ENCODE measurements at places on chromosomes 7 and 10.
A peak's percentile ranks its signal among the peaks of the same experiment; 100 is the strongest.

GRCh38 chr10:77591238-77591880, 46.2 kb downstream of the KCNMA1 start:
- DNase-seq = no peak

- DNase-seq = no peak
Observed at GRCh38 chr10:77844713-77845445, 81.7 kb downstream of the DLG5 start.

DNA sequence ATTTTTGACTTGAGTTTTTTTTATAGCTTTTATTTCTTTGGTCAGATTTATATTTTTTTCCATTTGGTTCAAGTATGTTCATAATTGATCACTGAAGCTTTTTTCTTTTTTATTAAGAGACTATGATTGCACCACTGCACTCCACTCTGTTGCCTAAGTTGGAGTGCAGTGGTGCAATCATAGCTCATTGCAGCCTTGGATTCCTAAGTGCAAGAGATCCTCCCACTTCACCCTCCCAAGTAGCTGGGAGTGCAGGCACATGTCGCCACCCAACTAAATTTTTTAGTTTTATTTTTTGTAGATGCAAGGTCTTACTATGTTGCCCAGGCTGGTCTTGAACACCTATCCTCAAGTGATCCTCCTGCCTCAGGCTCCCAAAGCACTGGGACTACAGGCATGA, 97.7 kb upstream of the KIF5B start:
- DNase-seq = no peak

DNA sequence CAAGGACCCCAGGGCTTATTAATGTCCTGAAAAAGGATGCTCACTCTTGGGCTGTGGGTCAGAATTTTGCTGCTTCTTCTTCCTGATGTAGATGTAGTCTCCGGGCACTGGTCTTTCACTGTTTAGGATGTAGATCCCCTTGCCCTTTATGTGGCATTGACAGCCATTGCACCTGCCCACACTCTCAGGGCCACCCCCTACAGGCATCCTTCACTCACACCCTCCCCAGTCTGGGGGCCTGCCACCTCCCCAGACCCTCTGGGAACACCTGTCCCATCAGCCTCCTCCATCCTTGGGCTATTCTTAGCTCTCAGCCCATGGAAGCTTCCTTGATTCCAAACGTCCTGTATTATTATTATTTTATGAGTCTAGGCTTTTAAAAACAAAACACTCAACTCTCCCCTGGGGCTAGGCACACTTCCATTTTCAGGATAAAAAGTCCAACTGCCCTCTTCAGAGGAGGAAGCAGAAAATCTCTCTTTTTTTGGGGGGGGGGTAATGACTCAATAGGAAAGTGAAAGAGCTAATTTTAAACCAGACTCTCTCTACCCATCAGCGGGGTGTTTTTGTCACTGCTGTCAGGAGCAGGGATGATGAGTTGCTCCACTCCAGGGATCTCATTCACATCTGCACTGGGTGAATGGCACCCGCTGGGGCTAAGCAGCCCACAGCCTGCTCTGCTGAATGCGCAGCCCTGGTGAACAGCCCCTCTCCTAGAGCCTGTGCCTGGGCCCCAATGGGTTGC, 11.5 kb upstream of the KLRG2 start:
- DNase-seq = no peak

DNA sequence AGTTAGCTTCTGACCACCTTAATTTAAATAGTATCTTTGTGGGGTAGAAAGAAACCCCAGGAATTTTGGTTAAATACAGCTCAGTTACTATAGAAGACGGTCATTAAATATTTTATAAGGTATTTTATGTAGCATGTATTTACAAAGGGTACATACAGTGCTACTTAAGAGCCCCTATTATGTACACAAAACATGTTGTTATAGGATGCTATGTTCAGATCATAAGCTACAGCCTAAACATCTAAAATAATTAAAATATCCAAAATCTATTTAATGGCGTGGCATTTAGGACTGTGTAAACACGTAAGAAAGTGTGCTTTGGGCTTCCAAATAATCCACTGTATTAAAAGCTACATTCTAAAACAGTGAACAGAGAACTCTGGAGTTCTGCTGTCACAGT, 39.4 kb upstream of the DLX5 start:
- no peak for DNase-seq

- DNase-seq = no peak
Observed at GRCh38 chr7:94425546-94425945, 30.9 kb downstream of the COL1A2 start.

GRCh38 chr7:132317701-132318351, 258.4 kb downstream of the PLXNA4 start:
- DNase-seq = no peak

GRCh38 chr7:155424301-155425010, 33.5 kb upstream of the EN2 start:
- DNase-seq = no peak

DNA sequence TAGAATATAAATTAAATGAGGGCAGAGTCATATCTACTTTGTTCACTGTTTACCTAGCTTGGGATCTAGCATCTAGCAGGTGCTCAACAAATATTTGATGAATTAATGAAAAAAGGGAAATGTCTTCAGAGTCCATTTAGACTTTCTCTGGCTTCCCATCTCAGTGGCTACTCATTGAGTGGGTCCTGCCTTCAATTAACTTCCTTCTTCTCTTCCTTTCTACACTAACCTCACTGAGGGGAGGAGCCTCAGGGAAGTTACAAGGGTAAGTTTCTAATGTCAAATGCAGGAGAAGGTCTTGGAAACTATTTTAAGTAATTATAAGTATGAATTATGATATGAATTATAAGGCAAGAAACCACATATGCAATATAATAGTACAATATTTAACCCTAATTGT, 28.2 kb upstream of the MPP7 start:
- DNase-seq = no peak

DNA sequence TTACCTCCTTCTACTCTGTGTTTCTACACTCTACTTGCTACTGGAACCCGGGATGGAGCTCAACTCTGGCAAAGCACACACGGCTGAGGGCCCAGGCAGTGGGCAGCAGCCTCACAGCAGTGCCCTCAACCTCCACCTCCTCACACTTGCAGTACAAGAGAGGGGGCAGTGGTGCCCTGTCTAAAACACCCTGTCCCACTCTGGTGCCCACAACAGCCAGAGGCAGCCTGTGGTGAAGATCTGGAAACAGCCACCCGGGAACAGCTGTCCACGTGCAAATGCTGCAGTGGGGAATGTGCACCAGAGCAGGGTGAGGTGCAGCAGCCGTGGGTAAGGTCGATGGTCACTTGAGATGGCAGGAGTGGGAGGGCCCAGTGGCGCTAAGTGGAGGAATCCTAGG, 13.7 kb downstream of the MAT1A start:
- no peak for DNase-seq

- DNase-seq = no peak
Observed at GRCh38 chr7:92282930-92283329, 37.2 kb downstream of the ANKIB1 start.

DNA sequence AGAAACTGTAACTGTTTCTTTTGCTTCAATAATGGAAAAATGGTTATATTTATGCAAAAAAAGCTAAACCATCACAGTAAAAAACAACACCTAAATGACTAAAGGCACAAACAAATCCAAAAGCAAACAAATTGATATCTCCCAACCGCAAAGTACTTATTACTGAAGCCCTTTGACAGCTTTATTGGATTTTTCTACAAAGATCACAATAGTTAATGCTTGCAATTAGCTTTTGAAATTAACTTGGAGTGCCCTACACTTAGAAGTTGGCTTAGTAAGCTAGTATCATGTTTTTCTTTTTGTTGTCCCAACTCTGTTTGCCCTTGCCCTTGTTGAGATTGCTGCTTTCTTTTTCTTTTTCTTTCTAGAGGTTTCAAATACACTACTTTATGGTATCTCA, 257.5 kb downstream of the INHBA start:
- no peak for DNase-seq

DNA sequence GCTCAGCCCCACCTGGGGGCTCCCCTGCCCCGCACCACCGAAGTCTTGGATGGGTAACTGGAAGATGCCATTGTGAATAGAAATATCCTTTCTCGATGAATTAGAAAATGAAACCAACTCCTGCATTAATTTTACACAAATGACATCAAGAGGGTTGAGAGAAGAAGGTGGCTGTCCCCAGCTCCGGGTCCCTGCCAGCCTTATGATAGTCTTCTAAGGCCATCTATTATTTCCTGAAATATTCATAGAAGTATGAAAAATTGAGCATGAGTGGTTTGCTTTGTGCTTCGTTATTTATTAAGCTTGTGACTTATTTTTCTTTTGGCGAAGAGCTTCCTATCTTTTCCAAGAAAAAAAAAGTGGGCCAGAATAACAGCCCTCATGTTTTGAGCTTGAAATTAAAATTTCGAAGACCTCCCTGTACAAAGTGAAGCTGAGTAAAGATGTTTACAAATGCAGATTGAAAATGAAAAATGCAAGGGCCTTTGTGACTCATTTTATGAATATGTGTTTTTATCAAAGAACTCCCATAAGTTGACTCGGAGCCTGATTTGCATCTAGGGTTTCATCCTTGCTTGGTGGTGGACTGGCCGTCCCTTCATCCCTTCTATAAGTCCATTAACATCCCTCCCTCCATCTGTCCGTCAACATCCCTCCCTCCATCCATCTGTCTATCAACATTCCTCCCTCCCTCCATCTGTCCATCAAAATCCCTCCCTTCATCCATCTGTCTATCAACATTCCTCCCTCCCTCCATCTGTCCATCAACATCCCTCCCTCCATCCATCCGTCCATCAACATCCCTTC, 20.5 kb upstream of the CFAP46 start:
- no peak for DNase-seq

DNA sequence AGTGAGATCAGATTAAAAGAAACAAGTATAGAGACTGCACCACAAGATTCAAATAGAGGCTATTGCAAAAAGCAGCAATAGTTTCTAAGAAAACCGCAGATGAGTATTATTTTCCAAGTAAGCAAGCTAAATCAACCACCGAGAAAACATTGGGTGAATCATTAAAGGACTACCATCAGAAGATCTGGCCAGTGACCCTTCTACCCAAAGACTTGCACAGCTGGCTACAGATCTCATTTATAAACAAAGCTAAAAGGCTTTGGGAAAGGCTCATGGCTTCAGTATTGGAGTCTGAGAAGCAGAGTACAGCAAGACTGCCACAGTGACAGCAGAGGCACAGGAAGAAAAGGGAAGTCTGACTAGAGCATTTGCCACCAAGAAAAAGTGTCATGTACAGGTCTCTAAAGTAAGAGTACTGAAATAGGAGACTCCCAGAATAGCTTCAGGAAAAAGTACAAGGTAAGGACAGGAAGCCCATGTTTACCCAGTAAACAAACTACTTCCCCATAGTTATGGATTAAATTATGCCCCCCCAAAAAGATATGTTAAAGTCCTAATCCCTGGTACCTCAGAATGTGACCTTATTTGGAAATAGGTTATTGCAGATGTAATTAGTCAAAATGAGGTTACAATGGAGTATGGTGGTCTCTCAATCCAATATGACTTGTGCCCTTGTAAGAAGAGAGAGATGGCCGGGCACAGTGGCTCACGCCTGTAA, 19.0 kb downstream of the STEAP1 start:
- DNase-seq = no peak

GRCh38 chr7:136857573-136857972, 10.9 kb upstream of the CHRM2 start:
- peak; percentile 14 for DNase-seq

- DNase-seq = no peak
Observed at GRCh38 chr10:78861529-78862327, 207.0 kb upstream of the ZMIZ1 start.

GRCh38 chr7:25025218-25025671, 45.3 kb upstream of the OSBPL3 start:
- DNase-seq = no peak

DNA sequence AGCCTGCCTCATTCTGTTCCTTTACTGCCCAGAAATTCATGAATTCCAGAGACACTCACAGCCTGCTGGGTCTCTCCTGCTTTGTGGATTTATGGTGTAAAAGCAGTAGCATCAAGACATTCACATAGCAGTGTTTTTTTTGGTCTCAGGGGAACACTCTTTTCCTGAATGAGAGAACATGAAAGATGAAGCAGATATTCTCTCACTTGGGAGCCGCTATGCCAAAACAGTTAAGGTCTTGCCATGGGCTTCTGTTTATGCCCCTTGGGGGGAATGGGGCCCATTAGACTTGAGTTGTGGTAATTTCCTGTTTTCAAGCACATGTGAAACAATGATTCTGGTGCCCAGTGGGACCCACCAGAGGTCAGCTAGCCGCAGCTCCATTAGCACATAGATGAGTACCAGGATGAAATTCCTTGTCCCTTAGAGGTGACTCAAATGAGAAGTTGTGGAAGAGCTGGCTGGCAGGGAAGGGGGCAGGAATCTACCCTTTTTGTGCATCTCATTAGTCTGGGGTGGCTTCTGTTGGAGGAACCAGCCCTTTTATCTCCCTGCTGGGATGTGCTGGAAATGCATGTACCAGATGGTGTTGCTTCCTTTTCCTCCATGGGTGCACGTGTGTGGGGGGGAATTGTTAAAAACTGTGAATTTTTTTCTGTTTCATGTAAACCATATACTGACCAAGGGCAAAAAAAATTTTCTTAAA, 13.3 kb downstream of the BMPER start:
- DNase-seq = no peak

- DNase-seq = no peak
Observed at GRCh38 chr7:104299323-104299722, 29.1 kb upstream of the LHFPL3 start.

- no peak for DNase-seq
Observed at GRCh38 chr10:49407552-49408137, 11.8 kb upstream of the DRGX start.

- DNase-seq = no peak
Observed at GRCh38 chr7:79529214-79529880, 75.9 kb upstream of the MAGI2 start.

GRCh38 chr7:45598886-45599520, 24.8 kb downstream of the ADCY1 start:
- DNase-seq = no peak

DNA sequence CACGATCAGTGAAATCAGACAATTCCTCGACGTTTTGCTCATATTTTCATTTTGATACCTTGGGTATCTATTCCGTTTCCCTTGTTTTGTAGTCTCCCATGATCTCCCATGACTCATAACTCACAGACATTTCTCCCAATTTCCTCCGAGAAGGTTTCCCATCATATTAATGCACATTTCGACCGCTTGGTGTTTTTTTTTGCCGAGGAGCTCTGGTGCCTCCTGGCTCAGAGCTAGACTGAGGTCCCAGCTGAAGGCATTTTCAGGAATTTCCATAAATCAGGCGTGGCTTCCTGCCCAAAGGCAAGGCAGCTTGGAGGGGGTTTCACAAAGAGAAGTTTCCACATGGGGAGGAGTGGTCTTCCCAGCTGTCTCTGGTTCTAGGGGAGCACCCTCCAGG, 148.2 kb upstream of the TNS3 start:
- DNase-seq = no peak

GRCh38 chr10:50946991-50947781, 61.8 kb upstream of the A1CF start:
- DNase-seq = no peak

GRCh38 chr7:85462671-85463070, 275.8 kb upstream of the SEMA3D start:
- no peak for DNase-seq

Data from forelimb muscle (tissue), 1 donor.